ENCODE measurements at places on chromosomes 2 and 18.

DNA sequence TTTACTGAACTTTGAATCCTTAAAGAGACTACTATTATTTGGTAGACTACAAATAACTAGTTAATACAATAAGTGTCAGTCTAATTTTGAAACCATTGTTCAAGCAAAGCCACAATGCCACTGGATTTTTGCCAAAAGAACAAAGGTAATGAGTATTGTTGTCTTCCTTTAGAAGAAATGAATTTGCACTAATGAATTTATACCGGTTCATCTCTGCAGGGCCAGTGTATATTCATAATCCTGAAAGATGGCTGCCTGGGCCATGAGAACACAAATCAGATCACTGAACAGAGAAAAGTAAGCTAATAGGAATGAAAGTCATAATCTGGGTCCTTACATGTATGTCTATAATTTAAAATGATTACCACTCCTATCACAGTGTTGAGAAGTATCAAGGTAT lies 31.2 kb downstream of the GCFC2 start:
- DNase-seq: no peak

- no peak for DNase-seq
Observed at GRCh38 chr2:17302281-17302680, 216.0 kb downstream of the RAD51AP2 start.

- no peak for DNase-seq
Observed at GRCh38 chr2:210318891-210319290, 3.9 kb upstream of the MYL1 start.

DNA sequence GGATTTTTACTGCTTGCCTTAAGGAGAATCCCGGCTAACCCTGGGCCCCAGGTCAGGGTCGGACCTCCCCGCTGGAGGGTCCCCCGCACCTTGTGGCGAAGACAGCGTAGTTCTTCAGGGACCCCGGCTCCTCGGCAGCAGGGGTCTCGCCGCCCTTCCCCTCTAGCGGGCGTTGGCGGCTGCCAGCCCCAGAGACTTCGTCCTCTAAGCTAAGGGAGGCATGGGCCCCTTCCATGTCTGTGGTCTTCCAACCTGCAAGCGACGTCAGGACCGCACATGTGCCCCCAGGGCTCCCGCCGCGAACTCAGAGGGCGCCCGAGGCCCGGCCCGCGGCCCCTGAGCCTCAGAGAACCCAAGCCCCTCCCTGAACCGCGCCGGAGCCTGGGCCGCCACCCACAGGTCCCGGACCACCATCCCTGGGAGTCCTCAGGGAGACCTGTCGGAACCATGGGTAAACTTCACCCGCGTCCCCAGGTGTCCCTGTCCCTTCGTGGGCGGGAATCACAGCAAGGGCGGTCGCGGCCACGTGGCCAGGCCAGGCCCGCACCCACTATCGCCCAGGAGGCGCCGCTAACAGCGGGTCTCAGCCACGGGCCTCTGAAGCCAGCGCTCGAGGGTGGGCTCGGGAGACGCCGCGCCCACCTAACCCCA lies 562 bp downstream of the ANKMY1 start:
- DNase-seq: no peak

- DNase-seq: no peak
Observed at GRCh38 chr18:10184776-10185175, 269.7 kb upstream of the APCDD1 start.

GRCh38 chr2:24121066-24121465 lies 2.1 kb downstream of the PFN4 start:
- no peak for DNase-seq

- DNase-seq: no peak
Observed at GRCh38 chr2:20419752-20420151, 27.1 kb upstream of the RHOB start.
